ENCODE measurements at places on chromosomes 7 and 10.

GRCh38 chr10:84256510-84257342, 11.9 kb downstream of the RGR start:
- DNase-seq, result peak; percentile 75

GRCh38 chr10:130015075-130015695, 51.1 kb upstream of the EBF3 start:
- DNase-seq, result no peak

- DNase-seq, result peak; percentile 18
These were observed 14.8 kb downstream of the NPS start for GRCh38 chr10:127563718-127564553.

GRCh38 chr7:138700857-138701536, at the start of gene SVOPL:
TSS of gene SVOPL (minus strand) at chr7:138701362. CDS start at chr7:138679045, 22,317 bp downstream.
- DNase-seq, result no peak
